ENCODE measurements at places on chromosomes 12 and 14.

- DNase-seq = no peak
Measured at GRCh38 chr12:92278378-92278828, 132.8 kb upstream of the BTG1 start.

- no peak for DNase-seq
Measured at GRCh38 chr12:72346363-72346944, 74.3 kb downstream of the TRHDE start.

DNA sequence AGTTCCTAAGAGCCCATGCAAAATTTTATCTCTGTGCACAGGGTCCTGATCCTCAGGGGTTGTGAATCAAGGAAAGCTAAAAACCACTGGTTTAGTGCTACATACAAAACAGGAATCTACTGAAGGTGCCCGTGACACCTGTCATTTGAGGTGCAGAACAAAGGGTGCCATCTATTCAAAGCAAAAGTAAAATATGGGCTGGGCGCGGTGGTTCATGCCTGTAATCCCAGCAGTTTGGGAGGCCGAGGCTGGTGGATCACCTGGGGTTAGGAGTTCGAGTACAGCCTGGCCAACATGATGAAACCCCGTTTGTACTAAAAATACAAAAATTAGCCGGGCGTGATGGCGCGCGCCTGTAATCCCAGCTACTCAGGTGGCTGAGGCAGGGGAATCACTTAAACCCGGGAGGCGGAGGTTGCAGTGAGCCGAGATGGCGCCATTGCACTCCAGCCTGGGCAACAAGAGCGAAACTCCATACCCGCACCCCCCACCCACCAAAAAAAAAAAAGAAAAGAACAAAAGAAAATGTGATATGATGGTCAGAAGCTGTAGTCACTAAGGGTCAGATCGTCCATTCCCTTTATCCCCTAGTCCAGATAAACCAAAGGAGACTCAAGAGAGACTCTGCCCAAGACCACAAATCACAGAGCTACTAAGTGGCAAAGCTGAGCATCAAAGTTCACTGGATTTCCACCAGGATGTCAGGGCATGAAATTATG lies 3.4 kb downstream of the PPTC7 start:
- no peak for DNase-seq

DNA sequence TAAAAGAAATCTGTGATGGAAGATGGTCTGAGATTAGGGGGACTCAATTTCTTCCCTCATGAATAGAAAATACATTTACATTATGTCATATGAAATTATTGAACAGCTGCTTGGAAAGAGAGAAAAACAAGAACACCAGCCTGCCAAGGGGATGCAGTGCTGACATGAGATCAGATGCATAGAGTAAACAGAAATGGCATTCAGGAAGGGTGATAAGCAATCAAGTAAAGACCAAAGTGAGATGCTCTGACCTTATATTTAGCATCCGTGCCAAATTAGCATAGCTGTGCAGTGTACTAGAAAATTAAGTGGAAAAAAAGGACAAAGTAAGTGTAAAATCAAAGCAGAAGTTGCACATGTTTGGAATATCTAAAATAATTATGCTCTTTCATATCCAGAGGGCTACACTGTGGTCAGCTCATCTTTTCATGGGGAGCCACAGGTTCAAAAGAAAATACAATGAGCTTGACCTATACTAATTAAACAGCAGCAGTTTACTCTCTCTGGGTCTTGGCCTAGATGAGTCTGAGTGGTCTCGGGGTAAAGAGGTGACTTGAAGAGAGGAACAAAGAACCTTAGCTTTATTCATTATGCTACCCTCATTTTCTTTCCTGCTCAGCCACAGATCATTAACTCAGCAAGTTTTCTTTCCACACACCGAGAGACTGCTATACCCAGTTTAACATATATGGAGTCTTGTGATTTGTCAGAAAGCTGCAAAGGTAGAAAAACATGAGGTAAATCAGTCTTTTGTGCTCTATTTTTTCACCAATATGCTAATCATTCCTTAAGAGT lies 359.4 kb upstream of the FOXG1 start:
- DNase-seq = no peak

DNA sequence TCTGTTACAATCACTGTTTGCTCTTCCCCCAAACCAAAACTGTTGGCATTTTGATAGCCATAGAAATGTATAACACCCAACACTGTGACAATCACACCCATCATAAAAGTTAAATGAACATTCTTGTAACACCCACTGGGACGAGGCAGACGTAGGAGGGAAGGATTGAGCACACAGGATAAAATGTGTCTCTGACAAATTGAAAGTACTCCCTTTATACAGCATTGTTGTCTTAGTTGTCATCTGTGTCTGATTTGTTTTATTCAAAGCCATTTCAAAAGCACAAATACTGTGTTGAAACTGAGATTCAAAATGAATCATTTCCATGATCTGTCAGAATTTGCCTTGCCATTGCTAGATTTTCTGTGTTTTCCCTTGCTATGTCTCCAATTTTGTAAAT lies 436.3 kb downstream of the TMTC2 start:
- DNase-seq = no peak

- no peak for DNase-seq
Measured at GRCh38 chr14:104467641-104468040, 111.9 kb upstream of the C14orf180 start.

DNA sequence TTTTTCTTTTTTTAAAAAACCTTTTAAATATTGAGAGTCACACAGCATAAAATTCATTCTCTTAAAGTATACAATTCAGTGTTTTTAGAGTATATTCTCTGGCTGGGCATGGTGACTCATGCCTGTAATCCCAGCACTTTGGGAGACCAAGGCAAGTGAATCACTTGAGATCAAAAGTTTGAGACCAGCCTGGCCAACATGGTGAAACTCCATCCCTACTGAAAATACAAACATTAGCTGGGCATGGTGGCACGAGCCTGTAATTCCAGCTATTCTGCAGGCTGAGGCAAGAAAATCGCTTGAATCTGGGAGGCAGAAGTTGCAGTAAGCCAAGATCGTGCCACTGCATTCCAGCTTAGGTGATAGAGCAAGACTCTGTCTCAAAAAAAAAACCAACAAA lies 68.4 kb upstream of the BCAT1 start:
- DNase-seq = no peak
